ENCODE measurements at places on chromosomes 12 and 14. TPM values are rescaled to one million over a fixed set of nuclear protein-coding genes. Genes with fewer than 3 reads are reported as not detected.

DNA sequence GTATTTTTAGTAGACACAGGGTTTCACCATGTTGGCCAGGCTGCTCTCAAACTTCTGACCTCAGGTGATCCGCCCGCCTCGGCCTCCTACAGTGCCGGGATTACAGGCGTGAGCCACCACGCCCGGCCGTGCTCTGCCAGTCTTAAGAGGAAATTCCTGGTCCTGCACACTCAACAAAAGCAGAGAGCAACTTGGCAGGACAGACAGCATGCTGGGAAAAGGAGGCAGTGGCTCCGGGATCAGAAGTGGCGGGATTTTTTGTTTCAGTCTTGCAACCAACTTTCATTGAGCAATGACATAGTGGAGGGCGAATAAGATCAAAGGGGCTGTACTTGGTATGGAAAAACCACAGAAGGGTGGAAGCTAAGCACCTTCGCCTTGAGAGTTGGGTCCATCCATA is 2.1 kb downstream of the CKAP4 start:
- peaks cover 20% of the 10 kb centered on the region for H3K4me1 ChIP-seq
- no peak overlapping the region for H3K27ac ChIP-seq
- H3K36me3 ChIP-seq = no peaks in the 10 kb centered on the region
- DNase-seq = no peak
- H3K4me3 ChIP-seq = no peak overlapping the region

- peak within 1 kb of the TSS; percentile 78 for H3K4me3 ChIP-seq
- peak; percentile 27 for DNase-seq
- peaks cover 40% of the 10 kb centered on the region for H3K4me1 ChIP-seq
These were observed at the start of gene HOXC4 for GRCh38 chr12:54053751-54054741. Gene HOXC4 (plus strand): TSS chr12:54053835. CDS start chr12:54053923, 88 bp downstream.

DDHD1 gene
- 51.8 TPM for total RNA-seq

DNA sequence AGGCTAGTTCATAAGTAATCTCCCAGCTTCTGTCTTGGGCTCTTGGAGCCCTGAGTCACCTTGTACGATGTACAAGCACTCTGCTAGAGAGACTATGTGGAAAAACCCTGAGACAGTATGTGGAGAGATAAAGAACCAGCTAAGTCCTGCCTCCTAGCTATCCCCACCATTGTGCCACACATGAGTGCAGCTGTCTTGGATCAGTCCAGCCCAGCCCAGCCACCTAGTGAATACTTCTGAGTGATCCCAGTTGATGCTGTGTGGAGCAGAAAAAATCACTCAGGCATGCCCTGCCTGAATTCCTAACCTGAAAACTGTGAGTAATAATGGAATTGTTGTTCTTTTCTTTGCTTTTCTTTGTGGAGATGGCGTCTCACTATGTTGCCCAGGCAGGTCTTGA is 5.1 kb upstream of the SERPINA6 start:
- no peak overlapping the region for H3K4me3 ChIP-seq
- H3K27me3 ChIP-seq = no peaks in the 10 kb centered on the region
- H3K36me3 ChIP-seq = no peaks in the 10 kb centered on the region
- no peaks in the 10 kb centered on the region for H3K4me1 ChIP-seq

- no peak overlapping the region for H3K4me3 ChIP-seq
- peaks cover 12% of the 10 kb centered on the region for H3K4me1 ChIP-seq
- DNase-seq = no peak
- H3K36me3 ChIP-seq = peaks cover 7% of the 10 kb centered on the region
- H3K27me3 ChIP-seq = no peaks in the 10 kb centered on the region
- H3K27ac ChIP-seq = no peak overlapping the region
These were observed 133.5 kb downstream of the FOXN3 start for GRCh38 chr14:89283327-89284060.

DNA sequence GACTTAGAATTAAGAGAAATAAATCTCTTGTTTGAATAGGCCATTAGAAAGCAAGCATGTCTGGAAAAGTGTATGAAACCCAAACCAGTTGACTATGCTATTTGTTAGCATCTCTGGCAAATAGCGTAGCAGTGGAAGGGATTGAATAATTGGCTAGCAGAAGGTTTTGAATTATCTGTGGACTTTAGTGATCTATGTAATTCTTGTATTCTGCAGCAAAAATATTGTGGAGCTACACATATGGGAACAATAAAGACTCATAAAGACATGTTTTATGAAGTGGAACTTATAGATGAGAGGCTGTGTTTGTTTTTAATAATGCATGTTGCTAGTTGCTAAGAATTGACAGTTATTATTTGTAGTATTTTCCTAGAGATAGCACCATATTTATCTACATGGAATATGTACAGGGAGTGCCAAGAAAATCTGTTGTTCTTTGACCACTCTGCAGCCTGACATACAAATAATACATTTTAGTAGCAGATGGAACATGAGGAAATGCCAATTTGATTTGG is 4.7 kb downstream of the SRGAP1 start:
- H3K27me3 ChIP-seq = peaks cover 10% of the 10 kb centered on the region
- no peaks in the 10 kb centered on the region for H3K36me3 ChIP-seq
- H3K4me1 ChIP-seq = peaks cover 7% of the 10 kb centered on the region
- no peak for DNase-seq
- no peak overlapping the region for H3K27ac ChIP-seq

KRT3 gene
- not detected for total RNA-seq

TOMM20L gene
- not detected for total RNA-seq

PEX5 gene
- total RNA-seq = 30.7 TPM

- no peak for DNase-seq
- H3K4me1 ChIP-seq = no peaks in the 10 kb centered on the region
- no peaks in the 10 kb centered on the region for H3K36me3 ChIP-seq
- H3K27me3 ChIP-seq = no peaks in the 10 kb centered on the region
- H3K4me3 ChIP-seq = no peak overlapping the region
These were observed 107.5 kb upstream of the FZD10 start for GRCh38 chr12:130054803-130055202.

DNA sequence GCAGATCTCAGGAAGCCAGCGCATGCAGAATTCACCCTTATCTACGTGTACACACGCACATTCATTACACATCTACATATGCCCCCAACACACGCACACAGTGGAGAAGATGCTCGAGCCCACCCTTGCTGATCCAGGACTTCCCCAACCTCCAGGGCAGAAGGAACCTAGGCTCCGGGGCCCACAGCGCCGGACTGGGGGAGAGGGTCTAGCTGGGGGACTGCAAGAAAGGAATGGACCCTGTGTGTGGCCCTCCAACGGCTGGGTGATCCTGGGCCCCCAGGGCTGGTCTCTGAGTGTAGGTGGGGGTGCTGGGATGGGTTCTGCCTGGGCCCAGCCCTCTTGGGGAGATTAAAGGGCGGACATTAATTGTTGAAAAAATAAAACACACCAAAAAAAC is 128.1 kb upstream of the C14orf180 start:
- H3K4me3 ChIP-seq = no peak overlapping the region
- peaks cover 8% of the 10 kb centered on the region for H3K27me3 ChIP-seq
- no peaks in the 10 kb centered on the region for H3K4me1 ChIP-seq
- no peaks in the 10 kb centered on the region for H3K36me3 ChIP-seq
- no peak overlapping the region for H3K27ac ChIP-seq

GRCh38 chr12:79934281-79935020 is 446 bp downstream of the PPP1R12A start:
- peak; percentile 44 for DNase-seq
- H3K4me3 ChIP-seq = peak overlapping the region; percentile 75
- H3K4me1 ChIP-seq = peaks cover 31% of the 10 kb centered on the region
- H3K27ac ChIP-seq = peak overlapping the region; percentile 85
- no peaks in the 10 kb centered on the region for H3K27me3 ChIP-seq

GRCh38 chr12:97559267-97559666 is 96.7 kb downstream of the RMST start:
- H3K36me3 ChIP-seq = no peaks in the 10 kb centered on the region
- no peak overlapping the region for H3K27ac ChIP-seq
- DNase-seq = no peak

- H3K36me3 ChIP-seq = peaks cover 35% of the 10 kb centered on the region
- no peak for DNase-seq
- H3K4me3 ChIP-seq = no peak overlapping the region
These were observed 146.4 kb upstream of the AMIGO2 start for GRCh38 chr12:47226199-47226598.

PCED1B gene
- total RNA-seq = 56.9 TPM

DNA sequence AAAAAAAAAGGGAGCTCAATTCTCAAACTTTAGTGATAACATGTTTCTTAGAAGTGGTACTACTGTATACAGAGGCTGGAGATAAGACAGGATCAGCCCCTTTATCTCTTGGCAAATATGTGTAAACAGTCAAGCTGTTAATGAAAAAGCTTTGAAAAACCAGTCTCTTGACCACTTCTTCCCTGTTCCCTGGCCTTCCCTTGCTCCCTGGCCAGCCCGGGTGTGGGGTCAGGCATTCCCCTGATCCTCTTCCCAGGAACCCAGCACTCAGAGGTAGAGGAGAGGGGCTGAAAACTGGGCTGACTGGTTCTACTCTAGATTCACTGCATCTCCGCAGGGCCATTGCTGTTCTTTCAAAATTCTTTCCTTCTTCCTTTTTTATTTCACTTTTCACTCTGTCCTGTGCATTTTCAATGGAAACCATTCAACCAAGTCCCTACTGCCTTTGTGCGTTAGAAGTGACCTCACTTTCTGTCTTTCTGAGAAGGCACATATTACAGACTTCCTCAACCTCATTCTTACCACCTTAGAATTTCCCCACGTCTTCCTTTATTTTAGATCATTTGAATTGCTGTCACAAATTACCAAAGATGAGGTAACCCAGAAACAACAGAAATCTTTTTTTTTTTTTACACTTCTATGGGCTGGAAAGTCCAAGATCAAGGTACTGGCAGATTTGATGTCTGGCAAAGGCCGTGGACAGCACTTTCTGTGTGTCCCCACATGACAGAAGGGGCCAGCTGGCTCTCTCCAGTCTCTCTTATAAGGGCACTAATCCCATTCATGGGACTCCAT is 5.7 kb downstream of the GNG2 start:
- H3K27me3 ChIP-seq = no peaks in the 10 kb centered on the region
- peak; percentile 59 for DNase-seq
- H3K27ac ChIP-seq = peak overlapping the region; percentile 28
- H3K4me1 ChIP-seq = peaks cover 80% of the 10 kb centered on the region

C12orf50 gene
- not detected for total RNA-seq

DNA sequence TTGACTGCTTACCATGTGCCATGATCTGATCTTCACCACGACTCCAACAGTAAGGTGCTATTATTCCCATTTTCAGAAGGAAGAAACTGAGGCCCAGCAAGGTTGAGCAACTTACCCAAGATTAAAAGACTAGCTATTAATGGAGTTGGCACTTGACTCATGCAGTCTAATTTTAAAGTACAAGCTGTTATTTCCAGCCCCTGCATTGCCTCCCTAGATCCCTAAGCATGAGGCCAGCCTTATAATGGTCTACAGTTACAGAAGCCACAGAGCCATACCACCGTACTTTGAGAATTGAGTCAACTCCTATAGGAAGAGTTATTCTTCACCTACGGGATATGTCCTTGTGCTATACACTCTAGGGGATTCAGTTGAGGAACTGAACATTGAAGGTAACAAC is 66.7 kb upstream of the RBM19 start:
- no peak overlapping the region for H3K27ac ChIP-seq
- no peak overlapping the region for H3K4me3 ChIP-seq
- no peaks in the 10 kb centered on the region for H3K36me3 ChIP-seq

DNA sequence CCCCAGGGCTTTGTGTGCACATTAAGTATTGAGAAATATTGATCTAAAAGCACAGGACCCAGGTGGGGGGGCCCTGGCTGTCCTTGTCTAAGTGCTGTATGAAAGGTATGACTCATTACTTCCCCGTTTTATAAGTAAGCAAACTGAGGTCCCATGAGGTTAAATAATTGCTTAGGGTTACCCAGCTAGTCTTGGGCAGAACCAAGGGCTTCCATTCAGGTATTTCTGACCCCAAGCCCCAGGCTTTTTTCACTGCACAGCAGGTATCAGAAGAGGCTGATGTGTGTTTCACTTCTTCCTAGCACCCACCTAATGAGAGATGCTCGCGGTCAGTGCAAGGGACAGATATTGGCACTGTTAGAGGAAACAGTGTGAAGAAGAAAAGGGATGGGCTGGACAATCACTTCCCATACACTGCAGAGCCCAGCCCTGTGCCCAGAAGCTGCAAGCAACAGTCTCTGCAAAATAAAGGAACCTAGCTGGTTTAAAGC is 4.7 kb upstream of the TC2N start:
- H3K4me3 ChIP-seq = peak overlapping the region; percentile 85
- DNase-seq = no peak
- peak overlapping the region; percentile 68 for H3K27ac ChIP-seq
- H3K4me1 ChIP-seq = peaks cover 94% of the 10 kb centered on the region

DNA sequence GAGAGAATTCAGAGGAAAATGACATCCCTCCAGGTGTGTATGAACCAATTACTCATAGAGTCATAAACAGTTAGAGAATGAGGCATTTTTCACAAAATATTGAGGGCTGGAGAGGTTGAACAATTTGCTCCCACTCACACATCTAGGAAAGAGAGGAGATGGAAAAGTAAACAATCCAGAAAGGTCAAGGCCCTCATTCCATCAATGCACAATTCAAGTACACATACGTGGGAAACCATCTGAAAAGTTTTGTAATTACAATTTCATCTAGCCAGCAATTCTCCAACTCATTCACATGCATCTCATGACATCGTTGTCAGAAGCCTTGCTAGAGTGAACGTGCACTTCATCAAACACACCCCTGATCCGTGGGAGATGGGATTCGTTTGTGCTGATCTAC is 15.7 kb upstream of the BCL2L14 start:
- H3K27ac ChIP-seq = no peak overlapping the region
- H3K4me3 ChIP-seq = no peak overlapping the region
- DNase-seq = no peak
- H3K27me3 ChIP-seq = no peaks in the 10 kb centered on the region

DDN gene
- total RNA-seq = 0.39 TPM

SLC7A8 gene
- 2.5 TPM for total RNA-seq

GRCh38 chr12:93638954-93639353 is 38.2 kb upstream of the CRADD start:
- no peak for DNase-seq
- no peak overlapping the region for H3K4me3 ChIP-seq
- H3K27ac ChIP-seq = no peak overlapping the region
- no peaks in the 10 kb centered on the region for H3K27me3 ChIP-seq

KRT86 gene
- 0.31 TPM for total RNA-seq

DNA sequence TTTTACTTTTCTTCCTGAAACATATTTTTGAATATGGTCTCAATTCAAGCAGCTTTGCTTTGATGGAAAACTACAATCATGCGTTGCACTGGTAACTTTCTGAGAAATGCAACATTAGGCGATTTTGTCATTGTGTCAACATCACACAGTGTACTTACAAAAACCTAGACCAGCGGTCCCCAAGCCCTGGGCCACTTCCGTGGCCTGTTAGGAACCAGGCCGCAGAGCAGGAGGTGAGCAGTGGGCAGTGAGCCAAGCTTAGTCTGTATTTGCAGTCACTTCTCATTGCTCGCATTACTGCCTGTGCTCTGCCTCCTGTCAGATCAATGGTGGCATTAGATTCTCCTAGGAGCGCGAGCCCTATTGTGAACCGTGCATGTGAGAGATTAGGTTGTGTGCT is 163.7 kb upstream of the NOVA1 start:
- DNase-seq = no peak
- no peaks in the 10 kb centered on the region for H3K27me3 ChIP-seq
- H3K4me3 ChIP-seq = no peak overlapping the region
- H3K27ac ChIP-seq = no peak overlapping the region
- no peaks in the 10 kb centered on the region for H3K36me3 ChIP-seq
